Activated CD4-positive, alpha-beta T cell treated with anti-CD3 and anti-CD28 coated beads, Interleukin-2, Interleukin-6, amounts not matched to agents 100 ng/mL and 50 ng/mL, durations not matched to agents 16 hours and 8 hours (primary cell): ENCODE measurements at places on chromosomes 1 and 21.

GRCh38 chr1:181097242-181097641, 8.7 kb downstream of the IER5 start:
- DNase-seq, result no peak

- no peak for DNase-seq
Measured at GRCh38 chr1:198595765-198596164, 43.1 kb upstream of the PTPRC start.

- no peak for DNase-seq
Measured at GRCh38 chr1:2460996-2461751, 14.9 kb upstream of the PLCH2 start.

- DNase-seq, result no peak
Measured at GRCh38 chr1:181015251-181015615, 7.4 kb downstream of the STX6 start.

DNA sequence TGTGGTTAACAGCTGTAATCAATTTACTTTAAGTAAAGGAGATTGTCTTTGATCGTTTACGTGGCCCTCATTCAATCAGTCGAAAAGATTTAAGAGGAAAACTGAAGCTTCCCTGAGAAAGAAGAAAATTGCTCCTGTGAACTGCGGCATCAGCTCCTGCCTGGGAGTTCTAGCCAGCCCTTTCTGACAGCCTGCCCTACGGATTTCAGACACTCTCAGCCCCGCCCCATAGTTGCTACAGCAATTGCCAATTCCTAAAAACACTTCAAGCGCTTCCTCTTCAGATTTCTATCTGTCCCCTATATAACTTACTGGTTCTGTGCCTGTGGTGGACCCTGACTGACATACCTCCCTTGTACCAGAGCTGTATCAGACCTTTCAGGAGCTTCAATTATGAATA, 277.6 kb downstream of the DSCAM start:
- DNase-seq, result no peak

GRCh38 chr1:42165511-42166210, 1.1 kb upstream of the GUCA2A start:
- no peak for DNase-seq

GRCh38 chr1:21618561-21619374, 50.4 kb downstream of the RAP1GAP start:
- DNase-seq, result no peak

GRCh38 chr1:78713297-78713696, 63.7 kb downstream of the IFI44 start:
- DNase-seq, result no peak

- DNase-seq, result no peak
Measured at GRCh38 chr1:27471477-27471876, 18.5 kb downstream of the WASF2 start.

- no peak for DNase-seq
Measured at GRCh38 chr1:172469717-172470116, 25.8 kb upstream of the PIGC start.

DNA sequence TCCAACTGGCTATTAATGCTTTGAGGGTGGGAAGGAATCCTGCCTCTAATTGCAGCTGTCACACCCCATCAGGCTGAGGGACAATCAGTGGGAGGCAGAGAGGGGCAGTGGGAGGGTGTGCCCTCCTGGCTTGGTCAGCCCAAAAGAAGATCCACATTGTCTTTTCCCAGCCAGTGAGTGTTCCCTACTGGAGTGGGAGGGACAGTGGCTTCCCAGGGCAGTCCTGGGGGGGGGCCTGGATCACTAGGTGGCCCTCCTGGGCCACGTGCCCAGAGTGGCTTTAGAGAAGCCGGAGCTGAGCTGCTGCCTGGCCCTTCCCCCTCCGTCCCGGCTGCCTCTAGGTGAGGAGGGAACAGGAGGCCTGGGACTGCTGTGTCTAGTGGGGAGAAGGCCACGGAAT, 14.0 kb downstream of the INKA2 start:
- no peak for DNase-seq

- no peak for DNase-seq
Measured at GRCh38 chr1:87714278-87714677, 385.6 kb downstream of the LMO4 start.

DNA sequence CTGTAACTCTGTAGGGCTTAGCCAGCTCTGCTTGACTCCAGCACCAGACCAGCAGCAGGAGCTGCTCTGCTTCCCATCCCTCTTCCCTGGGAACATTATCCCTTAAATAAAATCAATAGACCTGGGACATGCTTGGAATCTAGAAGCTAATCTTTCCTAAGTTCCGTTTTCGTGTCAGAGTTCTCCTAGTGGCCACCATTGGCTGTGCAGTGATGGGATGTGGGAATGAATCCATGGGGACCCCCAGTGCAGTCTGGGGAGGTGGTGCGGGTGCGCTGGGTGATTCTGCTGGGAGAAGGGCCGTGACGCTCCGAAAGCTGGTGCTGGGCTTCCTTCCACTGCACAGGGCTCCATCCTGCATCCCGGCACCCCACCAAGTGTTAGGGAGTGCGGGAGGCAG, 202.7 kb downstream of the CAMTA1 start:
- no peak for DNase-seq

DNA sequence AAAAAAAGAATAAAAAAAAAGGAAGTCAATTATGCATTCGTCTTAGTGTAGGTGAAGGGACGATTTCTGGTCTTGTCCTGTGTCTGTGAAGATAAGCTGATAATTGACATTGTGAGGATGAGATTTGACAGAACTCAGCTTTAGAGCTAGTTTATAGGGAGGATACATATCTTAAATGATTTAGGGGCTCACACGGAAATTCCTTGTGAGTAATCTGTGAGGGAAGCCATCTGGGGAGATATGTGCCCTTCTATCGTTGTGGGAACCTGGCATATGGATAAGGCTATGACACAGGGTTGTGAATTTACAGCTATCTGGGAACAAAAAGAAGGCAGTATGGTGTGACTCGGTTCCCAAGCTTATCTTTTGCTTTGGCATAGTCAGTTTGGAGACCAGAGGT, 71.1 kb downstream of the RABGAP1L start:
- DNase-seq, result no peak
